ENCODE measurements at places on chromosomes 3 and 15.

GRCh38 chr15:70152070-70152480, 54.4 kb upstream of the TLE3 start:
- no peak for DNase-seq

DNA sequence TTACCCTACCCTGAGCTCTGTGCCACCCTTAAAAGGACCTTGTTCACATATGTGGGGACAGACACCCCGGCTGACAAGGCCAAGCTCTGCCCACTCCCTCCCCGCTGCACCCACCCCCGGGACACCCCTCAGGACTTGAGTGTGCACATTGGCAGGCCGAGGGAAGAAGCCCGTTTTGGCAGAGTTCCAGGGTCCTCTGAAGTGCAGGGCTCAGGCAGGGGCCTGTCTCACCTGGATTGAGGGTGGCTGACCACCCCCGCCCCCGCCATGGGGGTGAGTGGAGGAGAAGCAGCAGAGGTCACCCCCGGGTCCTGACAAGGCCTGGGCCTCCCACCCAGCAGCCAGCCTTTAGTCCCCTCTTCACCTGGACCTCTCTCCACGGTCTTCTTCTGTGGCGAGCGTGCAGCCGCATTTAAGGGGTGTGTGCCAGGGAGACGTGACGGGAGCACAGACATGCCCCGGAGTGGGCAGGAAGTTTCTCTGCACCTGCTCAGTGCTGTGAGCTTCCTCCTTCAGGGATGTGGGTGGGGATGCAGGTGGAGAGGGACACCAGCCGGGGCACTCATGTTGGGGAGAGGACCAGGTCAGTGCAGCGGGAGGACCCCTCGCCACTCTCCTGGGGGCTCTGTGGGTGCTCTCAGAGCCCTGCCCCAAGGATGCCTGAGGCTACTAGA, 50.7 kb downstream of the LINGO1 start:
- DNase-seq = no peak

- DNase-seq = no peak
Measured at GRCh38 chr15:44298878-44299277, 10.4 kb downstream of the GOLM2 start.

DNA sequence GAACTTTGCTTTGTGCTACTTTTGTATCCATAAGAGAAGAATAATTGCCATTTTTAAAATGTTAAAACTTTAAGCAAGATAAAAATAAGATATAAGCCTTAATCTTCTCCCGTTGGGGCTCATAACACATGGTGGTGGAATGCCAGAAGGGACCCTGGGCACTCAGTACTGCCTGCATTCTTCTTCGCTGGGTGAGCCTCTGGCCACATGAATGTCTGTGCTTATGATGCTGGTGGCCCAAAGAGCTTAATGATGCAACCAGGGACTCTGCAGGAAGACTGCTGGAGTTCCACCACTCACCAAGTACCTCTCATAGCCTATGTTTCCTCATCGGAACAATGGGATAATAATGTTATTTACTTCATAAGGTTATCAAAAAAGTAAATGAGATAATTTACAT, 103.6 kb downstream of the ERC2 start:
- no peak for DNase-seq

DNA sequence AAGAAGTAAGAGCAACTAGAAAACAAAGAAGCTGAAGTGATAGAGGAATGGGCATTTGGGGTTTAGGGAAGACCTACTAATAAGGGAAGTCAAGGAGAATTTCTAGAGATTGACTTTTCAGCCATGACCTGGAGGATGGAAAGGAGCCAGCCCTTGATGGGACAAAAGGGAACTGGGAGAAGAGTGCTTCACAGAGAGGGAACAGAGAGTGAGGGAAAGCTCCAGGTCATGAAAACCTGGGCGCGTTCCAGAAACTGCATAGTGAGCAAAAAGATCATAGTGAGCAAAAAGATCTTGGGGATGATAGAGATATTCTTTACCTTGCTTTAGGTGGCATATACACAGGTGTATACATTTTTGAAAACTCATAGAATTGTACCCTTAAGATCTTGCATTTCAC, 143.1 kb upstream of the NUDT16 start:
- no peak for DNase-seq

GRCh38 chr3:18559331-18559842, 134.2 kb upstream of the SATB1 start:
- peak; percentile 1 for DNase-seq

GRCh38 chr15:48653216-48653615, 7.7 kb upstream of the FBN1 start:
- no peak for DNase-seq

DNA sequence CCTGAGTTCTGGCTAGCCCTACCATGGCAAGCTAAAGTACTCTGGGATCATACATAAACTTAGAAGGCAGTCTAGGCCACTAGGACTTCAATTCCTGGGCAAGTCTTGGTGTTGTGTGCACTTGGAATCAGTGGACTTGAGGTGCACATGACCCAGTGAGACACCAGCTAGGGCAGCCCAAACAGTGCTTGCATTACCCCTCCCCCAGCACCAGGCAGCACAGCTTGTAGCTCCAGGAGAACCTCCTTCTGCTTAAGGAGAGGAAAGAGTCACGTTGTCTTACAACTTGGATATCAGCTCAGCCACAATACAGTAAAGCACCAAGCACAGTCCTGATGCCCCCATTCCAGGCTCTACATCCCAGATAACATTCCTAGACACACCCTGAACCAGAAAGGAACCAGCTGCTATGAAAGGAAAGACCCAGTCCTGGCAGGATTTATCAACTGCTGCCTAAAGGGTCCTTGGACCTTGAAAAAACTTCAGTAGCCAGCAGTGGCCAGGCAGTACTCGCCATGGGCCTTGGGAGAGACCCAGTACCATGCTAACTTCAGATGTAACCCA, 57.2 kb downstream of the MYO9A start:
- no peak for DNase-seq

DNA sequence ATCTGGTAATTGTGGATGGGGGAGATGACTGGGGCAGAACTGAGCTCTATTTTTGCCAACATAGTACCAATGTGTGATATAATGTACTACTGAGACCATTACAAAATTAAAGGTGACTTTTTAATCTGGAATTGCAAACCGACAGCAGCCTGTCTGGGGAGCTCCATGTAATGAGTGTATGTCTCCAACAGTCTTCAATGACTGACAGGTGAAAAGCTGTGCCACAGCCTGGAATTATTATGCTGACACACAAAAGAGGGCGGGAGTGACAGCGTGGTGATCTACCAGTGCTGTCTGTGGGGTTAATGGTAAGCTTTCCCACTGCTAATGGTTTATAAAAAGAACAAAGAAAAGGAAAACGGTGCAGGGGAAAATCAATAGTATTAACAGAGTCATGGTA, 143.4 kb downstream of the CLSTN2 start:
- no peak for DNase-seq

- DNase-seq = no peak
Measured at GRCh38 chr15:56971571-56971970, 53.1 kb downstream of the TCF12 start.

DNA sequence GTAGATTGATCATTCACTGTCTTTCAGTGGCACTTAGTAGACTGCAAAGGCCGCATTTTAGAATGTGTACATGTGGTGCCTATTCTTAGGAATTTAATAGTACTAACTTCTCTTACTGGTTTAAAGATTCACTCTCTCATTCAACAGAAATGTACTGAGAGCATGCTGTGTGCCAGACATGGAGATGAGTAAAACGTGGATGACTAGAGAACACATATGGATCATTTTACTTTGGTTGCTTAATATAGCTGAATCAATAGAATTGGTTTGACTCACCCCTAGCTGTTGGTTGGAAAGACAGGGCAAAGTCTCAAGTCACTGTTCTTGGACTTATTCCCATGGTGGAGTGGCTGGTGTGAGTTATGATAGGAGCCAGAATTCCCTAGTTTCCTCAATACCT, 109.1 kb upstream of the TNFAIP8L3 start:
- DNase-seq = no peak

DNA sequence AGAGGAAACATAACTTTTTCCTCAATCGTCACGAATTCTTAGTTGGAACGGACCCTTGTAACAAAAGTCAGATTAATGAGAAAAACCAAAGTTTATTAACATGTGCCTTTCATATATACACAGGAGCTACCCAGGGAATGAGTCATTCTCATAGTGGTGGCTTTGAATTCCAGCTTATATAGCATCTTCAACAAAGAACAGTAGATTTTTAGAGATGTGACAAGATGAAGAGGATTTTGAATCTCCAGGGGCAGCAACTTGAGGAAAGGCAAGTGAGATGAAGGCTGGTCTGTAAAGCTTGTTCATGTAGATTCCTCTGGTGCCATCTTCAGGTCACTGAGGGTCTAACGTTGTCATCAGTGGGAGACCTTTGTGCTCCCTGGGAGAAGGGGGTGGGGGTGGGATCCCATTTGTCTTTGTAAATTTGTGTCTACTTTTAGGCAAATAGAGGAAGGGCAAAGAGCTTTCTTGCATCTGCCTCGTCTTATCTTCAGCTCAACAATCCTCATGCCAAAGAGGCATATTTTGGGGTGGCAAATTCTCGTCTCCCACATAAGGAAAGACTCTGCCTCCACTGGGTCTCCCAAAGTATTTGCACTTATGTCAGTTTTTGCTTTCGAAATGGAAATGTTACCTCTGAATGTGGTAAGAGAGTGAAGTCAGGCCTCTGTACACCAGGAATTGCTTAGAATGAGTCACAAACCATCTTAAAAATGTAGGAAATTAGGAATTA, 29.5 kb downstream of the CLEC3B start:
- no peak for DNase-seq

DNA sequence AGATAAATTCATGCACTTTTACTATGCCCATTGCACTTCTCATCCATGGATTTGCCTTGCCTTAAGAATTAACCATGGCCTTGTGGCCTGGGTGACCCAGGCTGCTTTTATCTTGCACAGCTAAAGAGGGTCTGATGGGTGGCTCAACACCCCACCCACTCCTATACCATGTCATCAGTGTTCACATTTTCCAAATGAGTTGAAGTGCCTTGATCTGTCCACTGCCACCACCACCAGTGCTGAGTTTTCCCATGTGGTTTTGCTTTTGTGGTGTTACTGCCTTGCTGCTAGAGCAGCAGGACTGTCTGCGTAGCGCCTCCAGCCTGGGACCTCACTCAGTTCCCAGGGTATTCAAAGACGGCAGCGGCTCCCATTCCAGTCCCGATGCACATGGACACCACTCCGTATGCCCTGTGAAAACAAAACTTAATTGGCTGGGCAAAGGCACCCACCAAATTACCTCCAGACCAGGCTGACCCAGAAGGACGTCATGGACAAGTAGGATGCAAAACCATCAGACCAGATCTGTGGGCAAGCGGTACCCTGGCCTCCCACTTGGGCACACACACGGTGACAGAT, 14.1 kb downstream of the ACAA1 start:
- no peak for DNase-seq

DNA sequence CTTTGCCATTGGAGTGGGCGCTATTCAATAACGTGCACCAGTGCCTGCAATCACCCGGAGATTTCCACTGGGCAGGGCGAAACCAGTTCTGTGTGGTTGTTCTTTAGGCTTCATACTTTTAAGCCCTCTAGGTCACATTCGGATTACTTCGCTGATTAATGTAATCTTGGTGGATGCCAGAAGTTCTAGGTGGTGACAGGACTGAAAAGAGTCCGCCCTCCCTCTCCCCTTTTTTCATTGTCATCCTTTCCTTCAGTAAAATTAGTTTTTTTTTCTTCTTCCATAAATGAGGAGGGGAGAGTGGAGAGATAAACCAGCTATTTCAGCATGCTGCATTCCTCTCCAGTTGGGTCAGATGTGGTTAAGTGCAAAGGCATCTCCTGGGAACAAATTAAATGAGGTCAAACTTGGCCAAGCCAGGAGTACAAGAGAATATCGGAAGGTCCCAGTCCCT, 2.3 kb upstream of the SLC2A2 start:
- DNase-seq = no peak

- DNase-seq = no peak
Measured at GRCh38 chr15:74869726-74870407, 3.3 kb downstream of the SCAMP2 start.

- no peak for DNase-seq
Measured at GRCh38 chr3:143242101-143242500, 122.5 kb downstream of the CHST2 start.

DNA sequence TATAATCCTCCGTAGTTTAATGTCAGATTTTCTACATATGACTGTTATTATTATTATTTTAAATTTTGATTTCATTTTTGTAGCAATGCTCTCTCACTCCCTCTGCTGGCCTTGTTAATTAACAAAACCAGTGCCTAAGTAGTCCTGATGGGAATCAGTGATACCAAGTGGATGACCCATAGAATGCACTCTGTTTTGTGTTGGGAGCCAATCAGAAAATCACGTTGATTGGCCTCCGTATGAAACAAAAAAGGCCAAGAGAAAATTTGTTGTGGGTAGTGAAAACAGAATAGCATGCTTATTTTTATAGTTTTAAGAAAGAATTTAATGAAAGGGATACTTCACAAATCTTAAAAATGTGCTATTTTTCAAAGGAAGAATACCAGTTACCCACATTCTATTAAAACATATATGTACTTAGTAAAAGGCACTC, 34.4 kb upstream of the MEIS2 start:
- DNase-seq = no peak

DNA sequence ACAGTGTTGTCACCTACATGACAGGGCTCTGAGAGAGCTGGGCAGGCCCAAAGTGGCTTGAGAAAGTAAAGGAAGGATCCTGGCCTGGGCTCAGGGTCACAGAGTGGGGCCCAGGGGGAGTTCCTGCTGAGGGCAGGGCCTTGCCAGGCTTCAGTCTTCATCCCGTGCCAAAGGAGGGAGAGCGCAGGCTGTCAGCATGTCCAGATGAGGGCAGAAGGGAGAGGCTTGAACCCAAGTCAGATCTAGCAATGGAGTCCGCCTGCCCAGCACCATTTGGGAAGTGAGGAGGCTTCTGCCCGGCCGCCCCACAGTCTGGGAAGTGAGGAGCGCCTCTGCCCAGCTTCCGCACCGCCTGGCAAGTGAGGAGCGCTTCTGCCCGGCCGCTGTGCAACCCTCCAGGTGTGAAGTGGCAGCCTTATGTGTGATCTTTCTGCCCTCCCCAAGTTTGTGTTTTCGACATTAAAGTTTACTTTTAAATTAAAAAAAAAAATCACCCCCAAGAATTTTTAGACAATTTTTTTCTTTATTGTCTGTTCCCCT, 303.6 kb upstream of the PROK2 start:
- no peak for DNase-seq

GRCh38 chr3:100423611-100424010, 22.3 kb downstream of the LNP1 start:
- no peak for DNase-seq

- no peak for DNase-seq
Measured at GRCh38 chr3:29091599-29092189, 189.2 kb upstream of the RBMS3 start.

DNA sequence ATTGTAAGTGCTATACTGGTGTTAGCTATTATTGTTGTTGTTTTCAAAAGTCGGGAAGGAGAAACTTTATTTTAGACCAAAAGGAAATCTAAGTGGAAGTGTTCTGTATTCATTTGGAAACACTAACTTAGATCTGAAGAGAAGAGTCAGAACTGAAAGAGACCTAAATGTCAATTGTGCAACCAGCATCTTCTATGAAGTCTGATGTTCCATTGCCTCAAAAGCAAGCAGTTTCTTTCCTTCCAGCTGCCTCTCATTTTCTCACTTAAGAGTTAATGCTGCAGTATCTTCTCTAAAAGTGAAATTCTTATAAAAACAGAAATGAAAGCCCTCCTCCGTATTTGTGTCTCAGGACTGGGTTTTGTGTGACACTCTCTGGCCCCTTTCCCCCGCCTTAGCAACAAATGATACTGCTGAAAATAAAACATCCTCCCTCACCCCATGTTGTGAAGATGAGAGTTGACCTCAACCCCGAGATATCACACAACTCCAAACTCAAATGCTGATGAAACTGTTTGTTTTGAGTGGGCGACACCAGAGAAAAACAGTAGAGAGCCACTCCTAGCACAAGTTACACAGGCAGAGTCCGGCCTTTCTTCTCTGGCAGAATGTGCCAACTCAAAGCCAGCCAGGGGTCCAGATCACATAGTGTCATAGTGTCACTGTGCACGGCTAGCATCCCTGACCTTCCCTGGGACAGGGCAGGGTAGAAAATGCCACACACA, 48.9 kb downstream of the GLDN start:
- peak; percentile 2 for DNase-seq
